ENCODE measurements at places on chromosomes 4 and X.

GRCh38 chr4:90095000-90095399 lies 32.2 kb upstream of the CCSER1 start:
- no peak for DNase-seq

DNA sequence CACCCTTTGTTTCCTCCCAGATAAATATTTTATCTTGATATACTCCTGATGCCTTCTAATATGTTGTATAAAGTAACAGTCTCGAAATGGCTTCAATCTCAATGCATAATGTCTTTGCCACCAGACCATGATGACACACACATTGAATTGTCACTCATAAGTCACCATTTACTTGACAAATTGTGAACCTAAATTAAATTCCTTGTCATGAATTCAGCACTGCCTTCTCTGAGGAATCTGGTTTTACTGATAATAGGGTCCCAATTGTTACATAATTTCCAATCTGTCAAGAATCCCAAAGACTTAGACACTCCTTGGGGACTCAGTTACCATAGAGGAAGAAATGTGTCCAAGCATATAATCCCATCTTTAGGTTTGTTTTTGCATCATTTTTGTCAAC lies 82.3 kb downstream of the NWD2 start:
- DNase-seq: no peak

- DNase-seq: no peak
These were observed 18.3 kb downstream of the L1CAM start for GRCh38 chrX:153867671-153868070.

- no peak for DNase-seq
These were observed 25.6 kb downstream of the NAA11 start for GRCh38 chr4:79300280-79300679.

- DNase-seq: no peak
These were observed 14.9 kb downstream of the FAM13A start for GRCh38 chr4:89042055-89042454.

GRCh38 chr4:60840020-60840419 lies 360.1 kb upstream of the ADGRL3 start:
- no peak for DNase-seq

DNA sequence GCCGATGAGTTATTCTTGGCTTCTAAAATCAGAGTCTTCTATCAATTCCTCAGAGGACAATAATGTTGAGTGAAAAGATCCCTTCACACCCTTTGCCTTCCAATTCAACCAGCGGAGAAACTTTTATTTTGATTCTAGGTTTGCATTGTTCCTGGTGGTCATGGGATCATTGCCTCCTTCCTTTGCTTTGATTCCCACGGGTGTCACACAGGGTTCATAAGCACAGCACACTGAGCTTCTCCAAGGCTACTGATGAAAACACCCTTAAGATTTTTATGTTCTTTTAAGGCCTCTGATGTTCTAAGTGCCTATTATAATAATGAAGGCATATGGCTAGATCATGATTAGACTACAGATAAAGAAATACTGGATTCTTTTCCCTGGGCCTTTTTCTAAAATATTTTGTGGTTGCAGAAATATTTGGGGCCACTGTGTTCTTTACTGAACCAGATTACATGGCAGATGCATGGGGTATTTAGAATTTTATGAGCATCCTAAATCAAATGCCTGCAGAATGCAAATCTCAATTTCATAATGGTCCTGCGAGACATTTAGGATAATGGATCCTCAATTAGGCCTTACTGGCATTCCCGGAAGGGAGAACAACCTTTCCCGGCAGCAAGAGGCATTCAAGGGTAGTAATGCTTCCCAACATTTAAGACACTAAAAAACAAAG lies 43.9 kb upstream of the FGFBP2 start:
- DNase-seq: no peak

DNA sequence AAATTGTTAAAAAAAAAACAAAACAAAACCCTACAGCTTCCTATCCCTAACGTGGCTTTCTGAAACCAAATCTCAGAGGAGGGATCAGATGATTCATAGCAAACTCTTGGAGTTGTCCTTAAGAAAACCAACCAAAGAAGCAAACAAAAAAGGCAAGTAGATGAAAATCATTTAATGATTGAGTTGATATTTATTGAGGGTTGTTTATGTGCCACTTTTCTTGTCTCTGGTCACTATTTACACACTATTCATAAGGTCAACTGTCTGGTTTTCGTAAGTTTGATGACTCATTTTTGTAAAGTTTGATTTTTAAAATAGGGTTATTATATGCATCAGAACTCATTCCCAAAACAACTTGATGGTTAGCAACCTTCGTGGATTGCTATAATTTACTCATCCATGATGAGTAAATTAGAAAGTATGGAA lies 133.4 kb downstream of the UNC5C start:
- no peak for DNase-seq

- DNase-seq: no peak
These were observed 210.6 kb downstream of the QDPR start for GRCh38 chr4:17301266-17301665.

DNA sequence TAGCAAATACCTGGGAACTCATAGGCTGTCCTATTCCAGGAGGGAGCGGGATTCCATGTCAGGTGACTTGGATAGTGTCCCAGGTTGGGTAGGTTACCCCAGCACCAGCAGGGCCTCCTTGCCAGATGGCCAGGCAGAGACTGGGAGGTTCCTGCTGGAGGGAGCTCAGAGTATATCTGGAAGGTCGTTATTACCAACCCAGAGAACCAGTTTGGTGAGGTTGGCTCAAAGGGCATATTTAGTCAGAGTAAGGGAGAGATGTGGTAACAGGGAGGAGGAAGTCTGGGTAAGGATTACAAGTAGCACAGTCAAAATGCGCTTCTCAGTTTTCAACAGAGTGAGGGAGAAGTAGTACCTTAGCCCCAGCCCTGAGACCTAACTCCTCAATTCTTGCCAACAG lies 53.3 kb upstream of the LNX1 start:
- peak; percentile 13 for DNase-seq

DNA sequence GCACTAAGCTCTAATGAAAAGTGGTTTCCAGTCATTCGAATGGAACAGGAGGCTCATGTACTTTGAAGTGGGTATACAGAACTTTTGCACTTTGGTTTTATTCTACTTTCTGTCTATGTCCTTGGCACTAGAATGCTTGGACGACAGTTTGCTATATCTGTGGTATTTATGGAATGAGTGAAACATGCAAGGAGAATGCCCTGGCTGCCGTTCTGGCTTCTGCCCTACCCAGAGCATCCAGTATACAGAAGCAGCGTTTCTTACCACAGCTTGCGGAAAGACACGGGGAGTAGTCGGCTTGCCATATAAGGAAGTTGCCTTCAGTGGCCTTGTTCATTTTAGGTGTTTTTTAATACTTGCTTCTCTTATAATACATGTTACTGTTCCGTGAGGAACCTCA lies 98.0 kb downstream of the TBL1X start:
- DNase-seq: no peak

DNA sequence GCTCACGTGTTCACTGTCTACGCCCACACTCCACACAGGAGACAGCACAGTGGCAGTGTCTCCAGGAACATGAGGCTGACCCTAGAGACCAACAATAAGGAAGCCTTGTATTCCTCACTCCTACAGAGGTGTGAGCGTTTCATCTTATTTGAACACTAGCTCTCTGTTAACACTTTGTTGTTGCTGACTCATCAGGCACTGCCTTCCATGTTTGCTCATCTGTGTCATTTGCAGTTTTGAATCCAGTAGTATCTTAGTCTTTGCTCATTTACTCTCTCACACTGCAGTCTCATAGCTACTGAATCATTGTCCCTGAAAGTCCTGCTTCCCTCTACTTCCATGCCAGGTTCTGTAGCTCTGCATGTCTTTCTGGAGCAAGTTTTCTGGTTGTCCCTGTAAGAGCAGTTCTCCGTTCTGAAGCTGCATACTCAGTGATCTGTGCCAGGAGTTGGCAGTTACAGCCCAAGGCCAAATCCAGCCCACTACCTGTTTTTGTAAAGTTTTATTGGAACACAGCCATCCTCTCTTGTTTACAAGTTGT lies 80.3 kb upstream of the DCLK2 start:
- DNase-seq: no peak

DNA sequence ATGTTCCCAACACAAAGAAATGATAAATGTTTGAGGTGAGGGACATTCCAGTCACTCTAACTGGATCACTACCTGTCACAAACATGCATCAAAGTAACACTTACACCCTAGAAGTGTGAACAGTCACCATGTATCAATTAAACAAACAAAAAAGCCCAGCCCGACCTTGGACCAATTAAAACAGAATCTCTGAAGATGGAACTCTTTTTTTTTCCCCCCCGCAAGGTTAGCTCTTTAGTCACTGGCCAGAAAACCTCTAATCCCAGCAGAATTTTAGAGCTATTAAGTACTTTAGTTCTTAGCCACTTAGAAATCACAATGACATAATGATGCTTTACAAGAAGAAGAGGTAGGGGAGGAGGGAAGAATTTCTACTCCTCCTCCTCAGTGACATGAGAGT lies 154.5 kb downstream of the PALLD start:
- DNase-seq: no peak

GRCh38 chr4:40183615-40184411 lies 13.0 kb upstream of the RHOH start:
- DNase-seq: no peak

- DNase-seq: peak; percentile 7
These were observed 545.2 kb downstream of the C4orf33 start for GRCh38 chr4:129641179-129641578.

GRCh38 chrX:73239242-73239641 lies 24.6 kb upstream of the NAP1L2 start:
- no peak for DNase-seq

DNA sequence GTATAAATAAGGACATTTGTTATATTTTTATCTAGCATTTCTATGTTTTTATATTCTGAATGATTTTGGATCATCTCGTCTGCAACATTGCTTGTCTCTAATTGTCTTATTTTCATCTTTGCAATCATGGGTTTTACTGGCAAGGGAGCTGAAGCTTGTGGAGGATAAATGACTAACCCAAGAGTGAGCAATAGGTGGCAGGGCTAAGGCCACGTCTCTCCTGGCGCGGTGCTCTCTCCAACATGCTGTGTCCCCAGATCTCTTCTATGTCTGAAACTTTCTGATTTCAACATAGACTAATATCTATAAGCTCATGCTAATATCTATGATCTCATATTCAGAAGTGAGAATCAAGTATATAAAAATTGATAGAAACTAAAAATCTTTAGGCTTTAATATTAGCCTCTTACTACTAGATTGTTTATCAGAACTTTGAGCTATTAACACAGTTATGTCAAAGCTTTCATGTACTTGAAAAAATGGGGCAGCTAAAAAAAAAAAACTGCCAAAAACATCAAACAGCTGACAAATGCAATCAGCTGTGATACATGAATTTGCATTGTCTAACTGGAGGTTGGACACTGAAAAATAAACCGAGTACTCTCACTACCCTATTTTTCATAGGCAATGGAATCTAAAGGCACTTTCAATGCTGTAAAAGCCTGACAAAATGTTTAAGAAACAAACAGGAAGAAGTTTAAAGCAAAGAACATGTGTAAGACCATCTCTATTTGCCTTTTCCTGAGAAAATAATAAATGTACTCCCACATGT lies 169.2 kb downstream of the TMA16 start:
- no peak for DNase-seq

DNA sequence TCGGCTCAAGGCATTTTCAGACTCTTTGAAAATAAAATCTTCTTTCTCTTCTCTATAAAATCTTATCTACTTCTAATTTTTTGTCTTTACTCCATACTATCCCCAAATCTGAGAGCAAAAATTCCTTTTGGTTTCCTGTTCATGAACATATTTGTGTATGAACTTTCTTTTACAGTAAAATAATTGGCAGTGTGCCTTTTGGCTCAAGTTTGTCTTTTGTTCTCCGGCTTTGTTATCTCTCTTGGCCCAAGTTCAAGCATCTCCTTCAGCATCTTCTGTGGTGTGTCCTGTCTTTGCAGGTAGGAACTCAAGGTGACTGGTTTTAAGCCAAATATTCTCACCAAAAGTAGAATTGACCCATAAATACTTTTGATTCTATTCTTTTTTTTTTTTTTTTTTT lies 276.6 kb upstream of the FAT1 start:
- no peak for DNase-seq

GRCh38 chr4:19399001-19399400 lies 852.7 kb upstream of the SLIT2 start:
- no peak for DNase-seq

DNA sequence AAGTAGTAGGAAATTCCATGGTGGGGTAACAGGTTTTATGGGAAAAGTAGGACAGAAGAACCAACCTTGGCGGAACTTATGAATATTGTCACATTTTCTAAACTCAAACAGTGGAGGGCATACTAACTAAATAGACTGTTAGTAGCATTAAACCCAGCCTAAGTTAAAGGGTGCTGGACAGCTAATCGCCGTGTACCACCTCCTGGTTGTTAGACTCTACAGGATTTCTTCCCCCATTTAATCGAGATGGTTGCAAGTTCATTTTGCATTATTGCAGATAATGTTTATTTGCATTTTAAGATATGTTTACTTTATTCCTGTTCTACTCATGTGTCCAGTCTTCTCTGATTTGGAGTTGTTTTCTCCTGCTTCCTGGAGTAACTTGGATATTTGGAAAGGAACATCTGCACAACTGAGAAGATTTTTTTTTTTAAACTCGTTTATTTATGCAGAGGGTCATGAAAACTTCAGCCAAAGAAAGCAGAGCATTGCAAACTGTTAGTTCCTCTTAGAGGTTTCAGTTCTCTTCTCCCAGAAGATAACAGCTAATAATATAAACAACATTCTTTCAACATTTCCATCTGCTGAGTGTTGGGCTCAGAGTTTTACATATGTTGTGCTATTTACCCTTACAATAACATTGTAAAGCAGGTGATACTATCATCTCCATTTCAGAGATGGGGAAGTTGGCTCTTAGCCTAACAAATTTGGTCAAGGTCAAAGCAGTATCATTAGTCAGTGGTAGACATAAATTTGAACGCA lies 51.5 kb upstream of the TBC1D9 start:
- no peak for DNase-seq

DNA sequence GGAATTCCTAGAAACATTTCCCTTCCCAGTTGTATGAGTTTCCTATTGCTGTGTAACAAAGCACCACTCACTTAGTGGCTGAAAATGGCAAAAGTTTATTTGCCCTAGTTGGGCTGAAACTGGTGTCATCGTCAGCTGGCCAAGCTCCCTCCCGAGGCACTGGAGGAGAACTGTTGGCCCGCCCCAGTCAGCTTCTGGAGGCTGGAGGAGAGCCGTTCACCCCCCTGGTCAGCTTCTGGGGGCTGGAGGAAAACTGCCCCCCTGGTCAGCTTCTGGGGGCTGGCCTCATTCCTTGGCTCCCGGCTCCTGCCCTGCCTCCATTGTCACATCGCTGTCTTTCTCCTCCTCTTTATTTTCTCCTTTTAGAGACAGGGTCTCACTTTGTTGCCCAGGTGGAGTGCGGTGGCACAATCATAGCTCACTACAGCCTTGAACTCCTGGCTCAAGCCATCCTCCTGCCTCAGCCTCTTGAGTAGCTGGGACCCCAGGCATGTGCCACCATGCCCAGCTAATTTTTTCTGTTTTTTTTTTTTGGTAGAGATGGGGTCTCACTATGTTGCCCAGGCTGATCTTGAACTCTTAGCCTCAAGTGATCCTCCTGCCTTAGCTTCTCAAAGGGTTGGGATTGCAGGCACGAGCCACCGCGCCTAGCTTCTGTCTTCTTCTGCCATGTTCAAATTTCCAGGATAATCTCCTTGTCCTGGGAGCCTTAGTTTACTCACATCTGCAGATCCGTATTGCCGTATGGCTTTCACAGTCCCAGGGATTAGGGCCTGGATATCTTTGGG lies 3.2 kb downstream of the RGS12 start:
- no peak for DNase-seq
